Brain (organoid and tissue), 16 donors: ENCODE measurements at places on chromosomes 1 and 21.
A peak's percentile ranks its signal among the peaks of the same experiment; 100 is the strongest.

- DNase-seq, result no peak
These were observed 28.8 kb upstream of the TSPAN2 start for GRCh38 chr1:115118086-115118485.

- peak; percentile 21 for DNase-seq
These were observed 1911.8 kb downstream of the MRPL39 start for GRCh38 chr21:23695443-23695842.

DNA sequence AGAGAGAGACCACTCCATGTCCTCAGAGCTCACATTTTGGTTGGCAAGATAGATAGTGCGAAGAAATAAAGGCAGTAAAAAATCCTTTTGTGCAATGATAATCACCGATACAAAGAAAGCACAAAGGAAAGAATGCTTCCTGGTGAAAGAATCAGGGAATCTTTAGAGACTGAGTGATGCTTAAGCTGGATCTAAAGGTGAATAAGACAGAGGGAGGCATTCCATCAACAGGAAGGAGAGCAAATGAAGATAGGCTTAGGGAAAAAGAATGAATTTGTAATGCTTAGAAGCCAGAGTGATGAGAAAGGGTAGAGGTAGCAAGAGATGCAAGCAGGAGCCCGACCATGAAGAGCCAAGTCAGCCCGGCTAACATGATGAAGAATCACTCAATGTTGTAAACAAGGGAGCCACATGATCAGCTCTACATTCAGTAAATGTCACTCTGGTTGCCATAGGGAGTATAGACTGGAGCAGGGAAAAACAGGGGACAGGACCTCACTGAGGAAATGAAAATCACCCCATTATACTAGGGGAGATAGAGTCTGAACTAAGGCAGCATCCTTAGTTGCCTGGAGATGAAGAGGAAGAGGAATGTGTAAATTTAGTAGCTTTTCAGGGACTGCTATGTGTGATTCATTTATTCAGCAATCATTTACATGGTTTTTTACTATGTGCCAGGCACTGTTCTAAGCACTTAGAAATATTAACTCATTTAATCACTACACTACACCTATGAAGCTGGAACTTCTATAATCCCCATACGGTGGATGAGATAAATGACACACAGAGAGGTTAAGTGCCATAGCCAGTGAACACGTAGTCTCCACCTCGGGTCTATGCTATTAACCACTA is 402.6 kb upstream of the NFIA start:
- DNase-seq, result peak; percentile 30

DNA sequence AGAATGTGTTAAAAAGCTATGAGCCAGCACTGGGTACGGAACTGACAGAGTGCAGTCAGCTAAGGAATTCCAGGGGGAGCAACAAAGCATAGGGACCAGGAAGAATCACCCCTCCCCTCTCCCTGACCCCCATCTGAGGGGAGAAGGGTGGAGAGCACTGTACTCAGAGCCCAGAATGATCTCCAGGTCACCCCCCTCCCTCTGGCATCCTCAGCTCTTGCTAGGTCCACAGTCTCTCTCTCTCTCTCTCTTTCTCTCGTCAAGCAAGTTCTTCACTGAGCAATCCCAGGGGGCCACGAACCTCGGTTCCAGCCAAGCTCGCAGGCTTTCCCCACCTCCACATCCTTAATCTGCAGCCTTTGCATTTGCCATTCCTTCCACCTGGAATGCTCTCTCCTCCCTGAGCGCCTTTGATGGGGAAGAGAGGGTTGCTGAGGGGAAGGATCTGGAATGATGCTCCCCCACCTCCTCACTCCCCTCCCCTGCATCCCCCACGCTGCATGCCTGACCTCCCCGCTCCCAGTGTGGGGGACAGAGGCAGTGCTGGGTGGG is 6.7 kb upstream of the WASF2 start:
- peak; percentile 11 for DNase-seq

DNA sequence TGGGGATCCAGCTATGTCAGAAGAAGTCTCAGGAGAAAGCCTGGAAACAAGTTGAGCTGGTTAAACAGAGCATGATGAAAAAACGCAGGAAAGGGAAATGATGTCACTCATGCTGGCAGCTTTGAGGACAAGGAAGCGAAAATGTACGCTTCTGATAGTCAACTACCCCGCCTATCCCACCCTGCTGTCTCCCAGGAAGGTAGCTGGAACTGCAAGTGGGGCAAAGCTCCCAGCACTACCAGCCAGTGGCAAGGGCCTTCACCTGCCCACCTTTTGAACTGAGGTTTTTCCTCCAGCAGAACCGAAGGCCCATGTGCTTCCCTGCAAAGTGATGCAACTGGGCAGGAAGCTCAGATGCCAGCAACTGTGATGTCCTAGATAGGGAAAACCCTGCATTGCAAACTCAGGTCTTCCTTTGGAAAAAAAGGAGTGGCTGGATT is 6.3 kb upstream of the IL20 start:
- no peak for DNase-seq

- DNase-seq, result no peak
These were observed 2.3 kb upstream of the CCSAP start for GRCh38 chr1:229344937-229345684.

DNA sequence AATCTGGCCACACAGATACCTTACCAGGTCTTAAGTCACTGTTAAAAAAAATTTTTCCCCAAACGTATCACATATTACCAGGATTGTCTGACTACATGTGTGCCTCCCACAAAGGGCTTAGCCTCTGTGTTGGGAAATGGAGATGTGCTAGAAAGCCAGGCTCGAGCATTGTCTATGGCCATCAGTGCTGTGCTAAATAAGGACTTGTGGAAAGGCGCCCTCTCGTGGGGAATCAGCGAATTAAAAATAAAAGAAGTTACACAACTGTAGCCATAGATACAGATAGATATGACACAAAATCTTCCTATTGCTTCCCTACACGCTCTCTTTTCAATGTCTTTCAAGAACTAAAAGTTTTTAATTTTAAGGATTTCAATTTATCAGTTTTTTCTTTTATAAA is 47.5 kb upstream of the CRNN start:
- DNase-seq, result peak; percentile 13

DNA sequence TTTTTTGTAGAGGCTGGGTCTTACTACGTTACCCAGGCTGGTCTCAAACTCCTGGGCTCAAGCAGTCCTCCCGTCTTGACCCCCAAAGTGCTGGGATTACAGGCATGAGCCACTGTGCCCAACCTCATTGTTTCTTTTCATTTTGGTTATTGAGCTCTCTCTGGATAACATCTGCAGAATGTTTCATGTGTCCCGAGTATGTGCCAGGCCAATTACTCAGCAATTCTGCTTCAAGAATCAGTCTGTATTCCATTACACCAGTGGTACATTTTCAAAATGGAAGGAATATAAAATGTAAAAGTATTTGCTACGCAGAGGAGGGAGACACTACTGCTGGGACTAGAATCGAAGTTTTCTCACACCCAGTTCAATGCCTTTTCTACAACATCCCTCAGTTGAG is 1.7 kb upstream of the ELOA start:
- DNase-seq, result no peak

DNA sequence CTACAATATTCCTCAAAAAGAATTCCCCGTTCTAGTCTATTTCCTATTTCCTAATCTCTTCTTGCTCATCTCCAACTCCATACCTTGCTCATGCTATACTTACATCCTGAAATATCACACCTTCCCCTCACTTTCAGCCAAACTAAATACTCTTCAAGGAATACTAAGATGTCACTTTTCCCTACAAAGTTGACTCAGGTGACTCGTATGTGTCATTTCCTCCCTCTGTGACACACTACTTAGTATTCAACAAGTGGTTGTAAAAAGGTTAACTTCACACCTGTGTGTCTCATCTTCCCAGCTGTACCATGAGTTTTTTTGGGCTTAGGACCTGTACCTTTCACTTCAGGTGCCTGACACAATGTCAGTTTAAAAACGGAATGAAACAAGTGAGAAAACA is 81.9 kb upstream of the LBR start:
- DNase-seq, result no peak

- DNase-seq, result no peak
These were observed 14.3 kb downstream of the KANK4 start for GRCh38 chr1:62304975-62305374.

- DNase-seq, result peak; percentile 67
These were observed 4.7 kb downstream of the FOXO6 start for GRCh38 chr1:41365772-41366454.

DNA sequence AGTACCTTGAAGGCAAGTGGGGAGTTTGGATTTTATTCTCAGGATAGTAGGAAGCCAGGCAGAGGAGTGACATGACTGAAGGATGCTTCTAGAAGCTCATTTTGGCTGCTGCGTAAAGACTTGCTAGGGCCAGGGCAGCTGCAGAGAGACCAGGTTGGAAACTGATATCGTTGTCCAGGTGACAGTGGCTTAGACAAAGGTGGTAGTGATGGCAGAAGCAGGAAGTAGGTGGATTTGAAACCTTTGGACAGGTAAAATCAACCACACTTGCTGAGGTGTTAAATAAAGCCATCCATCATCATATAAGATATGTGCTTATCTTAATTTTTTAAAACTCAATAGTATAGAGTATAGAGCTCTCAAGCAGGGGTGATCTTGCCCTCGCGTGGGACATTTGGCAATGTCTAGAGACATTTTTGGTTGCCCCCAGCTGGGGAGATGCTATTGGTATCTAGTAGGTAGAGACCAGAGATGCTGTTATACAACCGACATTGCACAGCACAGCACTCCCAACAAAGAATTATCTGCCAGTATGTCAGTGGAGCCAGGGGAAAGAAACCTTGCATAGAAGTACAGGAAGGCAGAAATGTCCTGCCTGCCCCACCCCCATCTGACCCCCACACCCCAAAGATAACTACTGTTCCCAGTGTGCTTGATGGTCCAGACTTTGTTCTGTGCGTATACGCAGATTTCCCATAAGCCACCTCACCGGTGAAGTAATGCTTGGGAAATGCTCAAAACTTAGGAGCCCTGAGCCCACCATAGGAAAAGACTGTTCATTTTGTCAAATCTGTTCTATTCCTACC is 31.1 kb downstream of the TMEM51 start:
- DNase-seq, result no peak

- DNase-seq, result no peak
These were observed 4.9 kb upstream of the PLEKHG5 start for GRCh38 chr1:6496365-6496721.

GRCh38 chr1:37085393-37085792 is 51.1 kb upstream of the GRIK3 start:
- no peak for DNase-seq

GRCh38 chr1:110233861-110234260 is 23.7 kb downstream of the KCNC4 start:
- DNase-seq, result no peak

- DNase-seq, result no peak
These were observed 97.4 kb downstream of the EBNA1BP2 start for GRCh38 chr1:43074709-43075108.

DNA sequence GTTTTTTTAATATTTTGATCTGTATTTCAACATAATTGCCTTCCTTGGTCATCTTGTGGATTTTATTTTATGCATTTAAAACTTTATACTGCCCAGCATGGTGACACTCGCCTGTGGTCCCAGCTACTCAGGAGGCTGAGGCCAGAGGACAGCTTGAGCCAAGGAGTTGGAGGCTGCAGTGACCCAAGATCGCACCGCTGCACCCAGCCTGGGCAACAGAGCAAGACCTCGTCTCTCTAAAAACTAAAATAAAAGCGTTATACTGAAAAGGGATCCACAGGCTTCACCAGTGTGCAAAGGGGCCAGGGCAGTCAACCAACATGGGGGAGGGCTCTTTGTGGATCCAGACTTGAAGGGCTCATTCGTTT is 1.4 kb downstream of the NID1 start:
- no peak for DNase-seq

GRCh38 chr1:58928514-58928913 is 144.7 kb upstream of the JUN start:
- no peak for DNase-seq

GRCh38 chr1:22105611-22106207 is 37.2 kb downstream of the WNT4 start:
- peak; percentile 84 for DNase-seq

DNA sequence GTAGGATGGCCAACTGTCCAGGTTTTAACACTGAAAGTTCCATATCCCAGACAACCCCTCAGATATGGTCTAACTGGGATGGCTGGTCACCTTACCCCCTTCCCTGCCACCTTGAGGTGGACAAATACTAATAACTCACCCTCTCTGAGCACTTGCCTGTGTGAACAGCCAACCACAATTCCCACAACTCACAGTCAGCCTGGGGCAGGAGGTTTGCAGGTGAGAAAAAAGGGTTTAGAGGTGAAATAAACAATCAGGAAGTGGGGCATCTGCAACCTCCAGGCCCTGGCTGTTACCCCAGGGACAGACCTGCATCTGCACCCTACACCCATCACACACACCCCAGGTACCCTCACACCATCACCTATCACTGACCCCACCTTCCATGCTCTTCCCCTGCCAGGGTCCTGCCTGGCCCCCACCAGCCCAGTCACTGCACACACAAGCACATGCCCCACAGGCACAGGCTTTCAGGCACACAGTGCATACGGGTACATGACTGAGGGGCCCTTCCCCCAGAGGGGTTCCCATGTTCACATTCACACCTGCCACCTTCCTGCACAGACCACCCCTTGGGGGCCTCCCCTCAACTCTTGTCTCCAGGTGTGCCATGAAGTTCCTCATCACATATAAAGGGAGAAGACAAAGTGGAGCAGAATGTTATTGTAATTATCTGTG is 679.5 kb downstream of the MATN1 start:
- DNase-seq, result no peak

GRCh38 chr1:71698186-71698585 is 584.2 kb downstream of the NEGR1 start:
- no peak for DNase-seq

DNA sequence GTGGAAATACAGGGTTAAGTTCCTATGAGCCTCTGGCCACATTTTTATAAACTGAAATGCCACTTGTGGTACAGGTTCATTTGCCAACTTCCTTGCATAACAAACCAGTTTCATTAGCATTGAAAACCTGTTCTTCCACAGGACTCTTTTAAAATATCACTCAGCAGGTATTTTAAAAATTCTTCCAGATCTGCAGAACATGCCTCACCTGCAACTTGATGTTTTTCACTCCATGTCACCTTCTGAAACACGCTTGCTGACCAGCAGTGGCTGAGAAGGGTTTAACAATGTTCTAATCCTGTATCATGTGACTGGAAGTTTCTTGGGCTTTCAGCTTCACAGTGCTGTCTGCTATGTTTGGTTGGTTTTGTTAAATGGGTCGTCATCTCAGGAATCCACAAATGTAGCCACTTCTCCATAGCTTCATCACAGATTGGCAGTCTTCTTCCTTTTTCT is 17.6 kb upstream of the CBR3 start:
- DNase-seq, result no peak

GRCh38 chr1:55575571-55576279 is 360.6 kb upstream of the USP24 start:
- peak; percentile 64 for DNase-seq

GRCh38 chr1:65866439-65866838 is 73.7 kb downstream of the PDE4B start:
- no peak for DNase-seq

DNA sequence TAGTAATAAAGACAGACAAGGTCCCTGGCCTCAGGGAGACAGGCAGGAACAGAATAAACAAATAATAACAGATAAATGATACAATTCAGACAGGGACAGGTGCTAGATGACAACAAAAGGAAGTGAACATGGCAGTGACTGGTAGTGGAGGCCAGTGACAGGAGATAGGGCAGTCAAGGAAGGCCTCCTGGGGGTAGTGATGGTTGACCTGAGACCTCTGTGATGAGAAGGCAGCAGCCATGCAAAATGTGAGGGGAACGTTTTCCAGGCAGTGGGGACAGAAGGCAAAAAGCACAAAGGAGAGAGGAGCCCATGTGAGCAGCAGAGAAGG is 18.5 kb downstream of the OPTC start:
- no peak for DNase-seq

GRCh38 chr1:235047331-235047871 is 81.2 kb downstream of the TOMM20 start:
- no peak for DNase-seq
